Chondrocyte (in vitro differentiated cells): ENCODE measurements at places on chromosomes 7 and 10. TPM values are rescaled to one million over a fixed set of nuclear protein-coding genes. Genes with fewer than 3 reads are reported as not detected.

The ARHGEF35 gene
- 0.75 to 2.7 TPM (median 2.0 TPM) in 3 replicates for total RNA-seq

The CALHM1 gene
- total RNA-seq = not detected in 3 replicates

The VSTM2A gene
- not detected in 3 replicates for total RNA-seq

The RHOBTB1 gene
- 18.6 to 19.2 TPM (median 19.0 TPM) in 3 replicates for total RNA-seq

The GNAT3 gene
- total RNA-seq = not detected in 3 replicates

The INTS15 gene
- 30.0 to 32.5 TPM (median 31.3 TPM) in 3 replicates for total RNA-seq

GRCh38 chr7:30612658-30613265 lies 18.1 kb downstream of the GARS1 start:
- DNase-seq = no peak

- DNase-seq = no peak
These were observed 400.7 kb downstream of the GATA3 start for GRCh38 chr10:8455181-8455580.

DNA sequence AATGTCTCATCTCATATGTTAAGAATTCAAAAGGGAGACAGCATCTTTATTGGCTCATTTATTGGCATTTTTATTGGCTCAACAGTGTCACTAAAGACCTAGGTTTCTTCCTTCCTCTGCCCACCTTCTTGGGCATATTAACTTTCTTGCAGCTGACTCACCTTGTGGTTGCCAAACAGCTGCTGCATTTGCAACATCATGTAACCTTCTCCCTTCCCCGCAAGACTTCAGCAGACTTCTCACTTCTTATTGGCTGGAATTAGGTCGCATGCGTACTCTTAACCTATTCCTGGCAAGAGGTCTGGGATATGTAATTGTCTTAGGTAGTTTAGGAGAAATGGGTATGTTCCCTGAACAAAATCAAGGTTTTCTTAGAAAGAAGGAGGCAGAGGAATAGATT lies 263.2 kb downstream of the POU6F2 start:
- DNase-seq = no peak

DNA sequence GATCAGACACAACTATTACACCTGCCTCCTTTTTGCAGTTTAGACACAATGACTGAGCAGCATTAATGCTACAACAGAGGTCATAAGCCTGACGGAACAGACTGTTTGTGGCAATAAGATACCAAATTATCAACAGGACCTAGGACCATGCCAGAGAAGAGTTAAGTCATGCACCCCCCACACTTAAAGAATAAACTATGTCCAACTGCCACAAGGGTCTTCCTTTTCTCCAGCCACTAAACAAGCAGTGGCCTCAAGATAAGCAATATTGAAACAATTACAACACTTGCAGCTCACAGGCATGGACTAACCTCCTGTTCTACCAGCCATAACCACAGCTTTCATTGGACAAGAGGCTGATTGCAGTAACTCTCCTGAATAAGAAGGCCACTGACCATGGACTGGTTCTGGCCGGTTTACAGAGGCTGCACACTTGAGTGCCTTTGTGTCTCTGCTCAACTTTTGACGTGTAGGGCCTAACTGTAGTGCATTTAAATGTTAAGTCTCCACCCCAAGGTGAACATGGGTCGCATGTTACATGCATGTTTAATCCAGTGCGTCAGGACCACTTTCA lies 104.4 kb downstream of the STRA8 start:
- DNase-seq = no peak

DNA sequence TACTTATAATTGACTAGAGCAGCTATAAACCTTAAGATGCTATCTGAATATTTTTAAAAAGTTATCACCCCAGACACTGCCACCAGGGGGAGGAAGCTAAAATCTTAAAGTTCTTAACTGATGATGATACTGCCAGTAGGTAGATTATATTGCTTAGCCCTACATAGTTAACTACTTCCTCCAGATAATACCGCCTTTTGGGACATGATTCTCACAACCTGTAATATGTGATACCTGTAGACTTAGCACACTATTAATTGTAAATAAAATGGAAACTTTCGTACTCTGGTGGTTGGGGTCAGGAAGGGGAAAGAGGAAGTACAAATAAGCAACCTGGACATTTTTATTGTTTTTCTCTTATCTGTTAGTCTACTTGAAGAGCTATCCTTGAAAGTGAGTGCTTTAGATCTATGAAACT lies 268.9 kb downstream of the ADK start:
- no peak for DNase-seq

- DNase-seq = no peak
These were observed 73.4 kb upstream of the KCNMA1 start for GRCh38 chr10:77710759-77711682.

DNA sequence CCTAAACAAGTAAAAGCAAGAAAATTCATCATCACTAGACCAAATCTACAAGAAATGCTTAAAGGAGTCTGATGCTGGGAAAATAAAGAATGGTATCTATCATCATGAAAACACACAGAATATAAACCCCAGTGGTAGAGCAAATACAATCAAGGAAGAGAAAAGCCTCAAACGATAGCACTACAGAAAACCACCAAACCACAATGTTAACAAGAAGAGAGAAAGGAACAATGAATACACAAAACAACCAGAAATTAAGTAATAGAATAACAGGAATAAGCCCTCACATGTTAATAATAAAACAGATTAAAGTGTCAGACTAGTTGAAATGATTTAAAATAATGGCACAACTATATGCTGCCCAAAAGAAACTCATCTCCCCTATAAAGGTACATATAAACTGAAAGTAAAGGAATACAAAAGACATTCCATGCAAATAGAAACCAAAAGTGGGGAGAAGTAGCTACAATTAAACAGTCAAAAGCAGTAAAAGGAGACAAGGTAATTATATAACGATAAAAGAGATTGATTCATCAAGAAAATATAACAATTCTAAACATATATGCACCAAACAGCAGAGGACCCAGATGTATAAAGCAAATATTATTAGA lies 77.3 kb downstream of the JMJD1C start:
- no peak for DNase-seq

DNA sequence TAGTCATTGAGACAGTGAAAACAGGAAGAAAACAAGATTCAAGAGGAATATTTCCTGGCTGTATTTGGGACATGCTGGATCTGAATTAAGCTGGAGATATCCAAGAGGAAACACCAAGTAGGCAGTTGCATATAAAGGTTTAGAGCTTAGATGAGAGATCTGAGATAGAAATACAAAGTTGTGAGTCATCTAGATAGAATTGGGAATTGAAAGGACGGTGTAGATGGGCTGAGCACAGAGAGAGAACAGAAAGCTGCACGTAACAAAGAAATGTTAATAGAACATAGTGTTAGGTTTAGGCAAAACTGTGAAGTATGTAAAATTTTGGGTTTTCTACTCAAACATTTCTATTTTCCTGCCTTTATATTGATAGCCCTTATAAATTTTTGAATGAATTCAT lies 218.5 kb upstream of the TMEM196 start:
- no peak for DNase-seq

- DNase-seq = no peak
These were observed 851 bp downstream of the MKRN1 start for GRCh38 chr7:140478246-140479061.

- DNase-seq = no peak
These were observed 192.5 kb upstream of the SEMA3C start for GRCh38 chr7:81111358-81111757.

DNA sequence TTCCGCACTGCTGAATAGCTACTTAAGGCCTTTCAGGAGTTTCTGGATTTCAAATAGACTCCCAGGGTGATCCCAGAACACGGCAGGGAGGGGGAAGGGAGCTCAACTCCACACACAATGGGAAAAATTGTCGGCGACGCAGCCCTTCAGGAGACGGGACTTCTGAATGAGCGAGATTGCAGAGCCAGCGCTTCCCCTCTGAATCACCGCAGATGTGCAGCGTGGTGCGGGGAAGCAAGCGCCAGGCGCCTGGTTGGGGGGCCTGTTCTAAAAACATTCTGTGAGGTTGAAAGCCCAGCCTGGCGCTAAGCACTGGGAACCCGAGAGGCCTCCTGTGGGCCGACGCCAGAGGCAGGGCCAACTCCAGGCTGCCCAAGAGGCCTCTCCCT lies 163.3 kb downstream of the MAD1L1 start:
- DNase-seq = no peak

- no peak for DNase-seq
These were observed 53.0 kb upstream of the AGR3 start for GRCh38 chr7:16934722-16935340.

DNA sequence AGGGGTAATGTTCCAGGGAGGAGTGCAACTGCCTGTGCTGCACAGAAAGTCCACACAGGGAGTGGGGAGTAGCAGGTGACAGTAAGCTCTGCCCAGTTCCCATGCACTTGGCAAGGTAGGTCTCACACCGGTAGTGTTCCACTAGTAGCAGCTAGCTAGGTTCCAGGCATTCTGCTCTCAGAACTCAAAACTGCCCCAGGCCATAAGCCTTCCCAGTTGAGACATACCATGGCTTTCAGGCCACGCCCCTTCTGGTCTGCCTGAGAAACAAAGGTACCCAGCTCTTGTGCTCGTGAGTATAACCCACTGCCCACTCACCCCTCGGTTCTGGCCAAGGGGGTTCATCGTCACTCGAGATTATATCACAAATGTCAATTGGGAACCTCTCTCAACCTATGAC lies 12.6 kb downstream of the CASP7 start:
- DNase-seq = no peak

- DNase-seq = no peak
These were observed 38.1 kb upstream of the WDR11 start for GRCh38 chr10:120813085-120813484.

DNA sequence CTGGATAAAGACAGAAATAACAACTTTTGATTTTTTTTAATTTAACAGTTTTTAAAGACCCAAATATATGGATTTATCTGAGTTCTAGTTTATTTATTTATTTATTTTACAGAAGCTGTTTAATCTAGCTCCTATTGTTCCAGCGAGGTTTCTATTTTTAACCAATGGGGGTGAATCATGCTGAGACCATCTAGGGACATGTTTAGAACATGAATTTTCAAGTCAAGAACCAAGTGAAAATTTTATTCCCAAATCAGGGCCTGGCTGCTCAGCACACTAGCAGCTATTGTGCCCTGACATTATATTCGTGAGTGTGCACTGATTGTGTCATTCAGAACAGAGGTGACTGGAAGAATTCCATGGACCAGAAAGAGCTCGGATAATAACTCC lies 24.6 kb upstream of the MPP7 start:
- DNase-seq = no peak
